ENCODE measurements at places on chromosomes 2 and 18.

- no peak for DNase-seq
Measured at GRCh38 chr2:25548601-25549000, 124.8 kb downstream of the DTNB start.

DNA sequence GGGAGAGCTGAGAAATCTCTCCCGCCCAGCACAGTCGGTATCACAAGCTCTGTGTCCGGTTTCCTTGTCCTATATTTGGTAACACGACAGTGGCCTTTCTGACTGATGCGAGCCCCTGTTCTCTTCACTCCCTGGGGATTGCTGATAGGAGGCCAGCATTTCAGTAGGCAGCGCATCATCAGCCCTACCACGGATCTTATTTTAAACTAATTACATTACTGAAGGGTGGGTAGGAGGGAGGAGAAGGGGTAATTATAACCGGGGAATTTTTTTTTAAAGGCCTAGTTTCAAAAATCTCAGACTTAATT lies 125.6 kb upstream of the LGALSL start:
- DNase-seq, result no peak

GRCh38 chr2:240295256-240296103 lies 140.0 kb upstream of the GPC1 start:
- no peak for DNase-seq

GRCh38 chr2:27369471-27370025 lies 590 bp downstream of the EIF2B4 start:
- peak; percentile 50 for DNase-seq

GRCh38 chr2:226973816-226974215 lies 138.0 kb downstream of the RHBDD1 start:
- DNase-seq, result no peak

DNA sequence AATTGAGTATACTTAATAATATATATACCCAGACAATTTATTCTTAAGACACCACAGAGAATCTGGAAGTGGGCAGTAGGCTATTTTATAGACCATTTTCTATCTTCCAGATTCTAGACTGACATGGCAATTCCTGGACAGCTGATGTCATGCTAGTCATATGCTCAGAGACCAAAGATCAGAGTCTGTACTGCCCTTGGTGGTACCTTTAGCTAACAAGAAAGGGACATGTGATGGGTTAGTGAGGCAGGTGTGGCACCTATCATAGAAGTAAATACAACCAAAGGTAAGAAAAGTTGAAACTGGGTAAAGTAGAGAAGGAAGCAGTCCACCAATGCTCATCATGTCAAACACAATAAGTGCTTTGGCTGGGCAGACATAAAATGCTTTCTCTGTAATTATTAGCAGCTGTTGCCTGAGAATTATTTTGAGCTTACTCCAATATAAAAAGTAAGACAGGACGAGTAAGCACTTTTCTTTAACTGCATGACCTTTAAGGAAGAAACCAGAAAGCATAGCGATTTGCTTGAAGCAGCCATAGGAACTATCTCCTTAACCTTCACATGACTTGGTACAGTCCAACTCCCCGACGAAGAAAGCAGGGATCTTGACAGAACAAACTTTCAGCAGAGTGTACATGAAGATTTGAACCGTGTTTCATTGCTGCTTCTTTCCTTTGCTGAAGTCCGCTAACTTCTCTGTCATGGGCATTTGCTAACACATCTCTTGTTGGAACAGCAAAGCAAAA lies 47.1 kb downstream of the SLC40A1 start:
- no peak for DNase-seq

- no peak for DNase-seq
Measured at GRCh38 chr2:239773228-239774141, 251.7 kb downstream of the NDUFA10 start.

- peak; percentile 12 for DNase-seq
Measured at GRCh38 chr2:26394694-26395093, 7.0 kb upstream of the DRC1 start.

- no peak for DNase-seq
Measured at GRCh38 chr2:203637471-203638167, 68.8 kb upstream of the CD28 start.

- DNase-seq, result no peak
Measured at GRCh38 chr2:216687646-216688045, 7.7 kb downstream of the IGFBP5 start.

DNA sequence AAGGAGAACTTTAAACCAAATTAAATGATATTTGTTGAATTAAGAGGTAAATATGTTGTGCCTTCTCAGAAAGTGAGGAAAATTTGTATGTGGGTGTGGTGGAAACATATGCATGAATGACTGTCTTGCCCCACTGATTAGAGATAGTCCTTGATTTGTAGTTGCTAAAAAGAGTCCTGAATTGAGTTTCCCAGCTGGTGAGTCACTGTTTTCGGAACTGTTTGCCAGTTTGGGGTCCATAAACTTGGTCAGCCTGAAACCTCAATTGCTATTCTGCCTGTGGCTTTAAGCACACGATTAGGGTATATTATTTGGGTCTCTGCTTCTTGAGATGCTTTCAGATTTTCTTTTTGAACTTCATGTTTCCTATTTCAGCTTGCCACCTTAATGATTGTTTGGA lies 53.3 kb downstream of the PIKFYVE start:
- DNase-seq, result no peak

DNA sequence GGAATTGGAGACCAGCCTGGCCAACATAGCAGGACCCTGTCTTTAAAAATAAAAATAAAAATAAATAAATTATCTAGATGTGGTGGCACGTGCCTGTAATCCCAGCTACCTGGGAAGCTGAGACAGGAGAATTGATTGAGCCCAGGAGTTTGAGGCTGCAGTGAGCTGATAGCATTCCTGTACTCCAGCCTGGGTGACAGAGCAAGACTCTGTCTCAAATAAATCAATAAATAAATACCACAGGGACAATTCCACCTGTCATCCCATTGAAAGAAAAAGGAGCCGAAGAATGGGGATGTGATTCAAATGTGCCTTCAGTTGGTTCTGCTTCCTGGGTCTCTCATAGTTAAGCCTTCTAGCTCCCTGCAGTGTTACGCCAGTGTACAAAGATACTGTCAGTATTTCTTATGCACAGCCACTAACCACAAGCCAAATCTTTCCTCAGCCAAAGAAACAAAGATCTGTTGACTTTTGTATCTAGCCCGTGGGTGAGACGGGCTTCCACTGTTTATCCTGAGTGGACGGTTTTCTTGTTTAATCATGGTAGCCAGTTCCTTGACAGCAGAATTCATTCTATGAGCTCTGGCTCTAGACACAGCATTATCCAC lies 12.6 kb downstream of the LGALSL start:
- no peak for DNase-seq

GRCh38 chr2:62996534-62997186 lies 54.0 kb upstream of the OTX1 start:
- DNase-seq, result no peak

GRCh38 chr2:102356741-102357140 lies 1.1 kb downstream of the IL18R1 start:
- no peak for DNase-seq

DNA sequence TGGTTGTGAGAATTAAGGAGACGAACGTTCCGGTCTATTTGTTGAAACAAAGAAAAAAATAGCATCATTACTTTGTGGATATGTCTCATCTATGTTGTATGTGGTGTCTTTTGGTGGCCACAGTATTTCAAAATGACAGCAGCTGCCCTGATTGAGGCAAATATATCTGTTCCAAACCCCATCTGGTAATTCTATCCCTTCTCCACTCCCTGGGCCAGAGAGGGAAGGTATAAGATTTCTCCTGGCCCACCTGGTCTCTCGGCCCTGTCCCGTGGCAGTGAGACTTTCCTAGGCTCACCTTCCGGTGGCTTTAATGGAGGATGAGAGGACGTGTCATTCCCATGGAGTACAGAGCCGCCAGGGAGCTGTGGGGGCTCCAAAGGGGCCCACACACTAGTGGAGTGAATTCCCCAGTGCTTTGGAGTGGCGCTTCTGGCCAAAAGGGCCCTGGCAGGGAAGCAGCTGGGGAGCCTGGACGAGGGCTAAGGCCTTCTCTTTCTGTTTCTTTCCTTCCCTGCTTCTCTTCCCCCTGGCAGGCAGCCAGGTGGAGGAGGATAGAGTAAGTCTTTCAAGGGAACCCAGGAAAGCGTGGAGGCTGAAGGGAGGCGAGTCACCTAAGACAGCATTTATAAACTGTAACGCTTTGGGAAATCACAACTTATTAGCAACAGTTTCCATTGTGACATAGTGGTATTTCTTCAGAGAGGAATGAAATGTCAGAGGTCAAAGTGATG lies 5.6 kb downstream of the FOSL2 start:
- DNase-seq, result peak; percentile 74

GRCh38 chr18:11147371-11147951 lies 1.9 kb downstream of the PIEZO2 start:
- no peak for DNase-seq

GRCh38 chr18:79765491-79766245 lies 32.1 kb upstream of the KCNG2 start:
- DNase-seq, result peak; percentile 44

- no peak for DNase-seq
Measured at GRCh38 chr2:159944874-159945273, 117.5 kb downstream of the PLA2R1 start.

DNA sequence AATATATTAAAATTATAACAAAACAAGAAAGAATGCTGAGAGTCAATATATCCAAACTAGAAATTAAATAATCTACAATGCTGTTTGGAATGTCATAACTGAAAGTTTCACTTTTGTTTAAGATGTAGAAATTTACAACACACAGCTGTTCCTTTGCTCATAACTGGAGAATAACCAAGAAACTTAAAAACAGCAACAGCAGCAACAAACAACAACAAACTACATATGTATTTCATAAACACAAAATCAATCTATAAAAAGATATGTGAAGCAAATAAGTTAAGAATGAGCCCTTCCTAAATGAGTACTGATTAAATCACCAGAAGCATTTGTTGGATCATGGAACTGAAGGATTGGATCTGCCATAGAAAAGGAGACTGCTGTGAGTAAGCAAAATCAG lies 456.5 kb upstream of the ZNF804A start:
- DNase-seq, result no peak

DNA sequence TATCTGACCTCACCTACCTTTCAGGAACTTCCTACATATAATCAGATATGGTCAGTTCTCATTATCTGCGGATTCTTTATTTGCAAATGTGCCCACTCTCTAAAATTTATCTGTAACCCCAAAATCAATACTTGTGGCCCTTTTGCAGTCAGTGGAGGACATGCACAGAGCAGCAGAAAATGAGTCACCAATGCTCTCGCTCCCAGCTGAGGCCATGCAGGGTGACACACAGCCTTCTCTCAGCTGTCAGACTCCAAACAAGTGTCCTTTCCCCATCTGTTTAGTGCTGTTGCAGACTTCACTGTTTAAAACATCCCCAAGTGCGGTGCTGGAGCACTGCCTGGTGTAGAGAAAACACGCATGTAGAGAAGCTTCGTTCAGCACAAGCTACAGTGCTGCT lies 171.9 kb upstream of the SALL3 start:
- no peak for DNase-seq

GRCh38 chr18:42839408-42839807 lies 276.1 kb downstream of the RIT2 start:
- DNase-seq, result no peak

DNA sequence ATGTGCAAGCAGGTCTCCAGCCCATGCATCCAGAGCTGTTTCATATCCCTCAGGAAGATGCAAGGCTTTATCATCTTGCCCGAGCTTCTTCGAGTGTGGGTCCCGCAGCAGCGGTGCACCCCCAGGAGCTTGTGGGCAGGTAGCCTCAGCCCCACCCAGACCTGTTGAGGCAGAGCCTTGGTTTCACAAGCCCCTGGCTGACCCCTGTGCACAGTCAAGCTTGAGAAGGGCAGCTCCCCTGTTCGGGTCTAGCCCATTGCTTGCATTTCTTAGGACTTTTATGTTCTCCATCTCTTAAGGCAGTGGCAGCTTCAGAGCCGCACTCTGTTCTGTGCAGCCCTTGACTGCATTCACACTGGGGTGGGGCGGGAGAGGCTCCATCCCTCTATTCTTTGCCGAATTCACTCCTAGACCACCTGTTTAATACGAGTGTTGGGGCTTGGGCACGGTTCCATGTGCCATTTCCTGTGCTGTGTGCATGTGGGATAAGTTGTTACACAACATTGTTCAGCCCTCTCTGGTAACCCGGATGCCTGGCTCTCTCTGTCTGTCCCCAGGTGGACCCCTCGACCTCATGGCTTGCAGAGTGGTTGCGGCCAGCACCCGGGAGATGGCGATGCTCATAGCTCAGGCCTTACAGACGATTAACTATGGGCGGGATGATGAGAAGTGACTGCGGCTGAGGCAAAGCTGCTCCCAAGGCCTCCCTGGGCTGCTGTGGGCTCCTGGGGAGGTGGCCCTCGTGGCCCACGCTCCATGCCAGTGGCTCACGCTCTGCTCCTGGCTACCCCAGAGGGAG lies 48.7 kb downstream of the IMPA2 start:
- no peak for DNase-seq

GRCh38 chr2:43294973-43295603 lies 68.7 kb upstream of the ZFP36L2 start:
- DNase-seq, result no peak

DNA sequence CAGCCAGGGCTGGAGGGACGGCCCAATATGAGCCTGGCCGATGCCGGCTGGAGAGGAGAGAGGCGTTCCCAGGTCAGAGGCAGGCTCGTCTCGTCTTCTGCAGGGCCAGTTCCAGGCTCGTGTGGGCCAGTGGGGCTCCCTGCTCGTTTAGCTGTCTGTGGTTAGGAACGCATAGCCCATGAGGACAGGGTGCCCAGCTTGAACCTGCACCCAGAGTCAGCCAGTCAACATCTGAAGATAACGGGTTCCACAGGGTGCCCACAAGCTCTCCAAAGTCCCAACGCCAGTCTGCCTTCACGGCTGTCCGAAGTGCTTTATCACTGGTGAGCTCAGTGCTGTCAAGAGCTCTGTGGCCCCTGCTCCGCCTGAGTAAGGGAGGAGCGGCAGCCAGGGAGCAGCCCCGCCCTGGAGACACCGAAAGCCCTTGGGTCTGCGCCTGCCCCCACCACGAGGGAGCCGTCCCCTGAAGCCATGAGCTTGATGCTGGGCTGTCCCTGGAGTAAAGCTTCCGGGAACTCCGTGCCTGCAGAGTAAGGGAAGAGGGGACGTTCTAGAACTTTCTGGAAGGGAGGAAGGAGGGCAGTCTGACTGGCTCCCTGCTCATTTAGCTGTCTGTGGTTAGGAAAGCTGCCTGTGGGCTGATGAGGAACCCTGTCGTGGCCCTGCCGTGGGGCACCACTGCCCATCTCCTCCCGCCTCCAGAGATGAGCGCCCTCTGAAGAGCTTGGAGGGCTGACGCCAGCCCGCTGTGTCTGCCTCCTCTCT lies 2.7 kb upstream of the HSBP1L1 start:
- no peak for DNase-seq

DNA sequence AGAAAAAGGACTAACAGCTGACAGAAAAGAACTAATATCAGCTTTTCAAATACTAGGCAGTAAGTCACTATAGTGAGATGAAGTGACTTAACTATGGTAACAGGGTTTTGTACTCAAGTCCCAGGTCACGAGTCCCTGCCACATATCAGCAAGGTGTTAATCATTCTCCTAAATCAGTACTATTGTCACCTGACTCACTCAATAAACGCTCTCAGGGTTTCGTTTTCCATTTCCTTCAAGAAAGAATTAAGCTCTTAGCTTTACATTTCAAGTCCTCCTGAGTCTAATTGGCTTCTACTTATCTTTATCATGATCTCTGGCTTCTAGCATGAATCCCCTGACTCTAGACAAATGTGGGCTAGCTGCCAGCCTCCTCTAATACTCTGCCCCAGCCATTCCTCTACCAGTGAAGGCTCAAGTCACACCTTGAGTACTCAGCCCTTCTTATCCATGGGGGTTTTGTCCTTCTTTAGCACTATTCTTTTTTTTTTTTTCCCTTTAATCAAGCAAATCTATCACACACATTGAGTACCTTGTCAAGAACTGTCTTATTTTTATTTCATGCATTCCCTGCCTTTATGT lies 20.0 kb downstream of the BUB1 start:
- no peak for DNase-seq
